ENCODE measurements at places on chromosomes 5 and 9. TPM values are rescaled to one million over a fixed set of nuclear protein-coding genes. Genes with fewer than 3 reads are reported as not detected.

The ZBED3 gene
- total RNA-seq: 132 TPM

The F12 gene
- total RNA-seq: not detected

The ANKRD18A gene
- total RNA-seq: 2.8 TPM

The FSTL4 gene
- not detected for total RNA-seq

DNA sequence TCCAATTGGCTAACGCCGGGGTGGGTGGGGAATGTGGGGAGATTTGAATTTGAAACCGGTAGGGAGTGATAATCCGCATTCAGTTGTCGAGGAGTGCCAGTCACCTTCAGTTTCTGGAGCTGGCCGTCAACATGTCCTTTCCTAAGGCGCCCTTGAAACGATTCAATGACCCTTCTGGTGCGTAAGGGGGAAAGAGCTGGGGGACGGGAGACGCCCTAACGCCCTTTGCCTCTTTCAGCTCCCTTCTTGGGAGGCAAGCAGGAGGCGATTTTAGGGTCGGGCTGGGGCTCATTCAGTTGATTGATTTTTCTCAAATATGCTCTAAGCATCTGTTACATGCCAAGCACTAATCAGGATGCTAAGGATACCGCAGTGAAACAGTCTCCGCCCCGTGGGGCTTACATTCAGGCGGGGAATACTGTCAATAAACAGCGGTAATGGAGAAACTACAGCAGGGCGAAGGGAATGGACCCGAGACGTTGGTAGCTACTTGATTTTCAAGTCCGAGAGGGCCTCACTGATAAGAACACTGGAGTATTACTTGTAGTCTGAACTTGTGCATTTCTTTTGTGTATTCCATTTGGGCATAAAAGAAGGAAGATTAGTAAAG lies at the start of gene HMMR:
Gene HMMR, plus strand, starts transcription at position 71 of the 610 bp plus-strand sequence. Its CDS starts 61 bp downstream, at position 132.
- H3K27ac ChIP-seq: peak within 1 kb of the TSS; percentile 96
- DNase-seq: no peak
- H3K36me3 ChIP-seq: peaks cover 6% of the 10 kb centered on the region
- no peaks in the 10 kb centered on the region for H3K27me3 ChIP-seq

DNA sequence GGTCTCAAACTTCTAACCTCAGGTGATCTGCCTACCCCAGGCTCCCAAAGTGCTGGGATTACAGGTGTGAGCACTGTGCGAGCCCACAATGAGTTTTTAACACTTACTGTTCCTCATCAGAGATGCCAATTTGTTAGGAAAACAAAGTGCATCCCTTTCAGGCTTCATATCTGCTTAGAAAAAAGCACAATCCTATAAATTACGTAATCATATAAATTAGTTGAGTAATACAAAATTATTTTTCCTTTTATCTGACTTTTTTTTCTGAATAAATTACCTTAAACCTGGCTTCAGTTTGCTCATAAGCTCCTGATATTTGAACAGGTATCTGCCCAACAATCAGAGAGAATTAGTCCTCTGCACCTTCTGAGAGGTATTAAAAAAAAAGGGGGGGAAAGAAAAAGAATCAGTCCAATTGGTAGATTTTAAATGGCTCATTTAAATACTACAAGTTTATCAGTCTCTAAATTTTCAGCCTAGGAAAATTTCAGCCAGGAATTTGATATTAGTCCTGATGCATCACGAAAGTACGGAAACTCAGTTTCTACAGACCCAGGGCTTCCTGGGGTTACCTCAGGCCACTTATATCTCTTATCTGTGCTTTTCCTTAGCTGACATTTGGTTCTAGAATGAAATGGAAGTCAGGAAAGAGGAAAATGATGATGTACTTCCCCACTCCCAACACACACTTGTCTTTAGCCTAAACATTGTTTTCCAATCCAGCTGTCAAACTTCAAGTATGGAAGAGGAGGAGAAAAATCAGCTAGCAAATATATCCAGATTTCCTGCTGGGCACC lies 26.8 kb downstream of the ITGA1 start:
- H3K36me3 ChIP-seq: no peaks in the 10 kb centered on the region
- no peak for DNase-seq
- H3K27me3 ChIP-seq: no peaks in the 10 kb centered on the region

- no peak for DNase-seq
- no peaks in the 10 kb centered on the region for H3K4me1 ChIP-seq
- H3K27me3 ChIP-seq: no peaks in the 10 kb centered on the region
- no peaks in the 10 kb centered on the region for H3K36me3 ChIP-seq
- no peak overlapping the region for H3K27ac ChIP-seq
Observed at GRCh38 chr5:73482383-73483136, 15.7 kb upstream of the BTF3 start.

DNA sequence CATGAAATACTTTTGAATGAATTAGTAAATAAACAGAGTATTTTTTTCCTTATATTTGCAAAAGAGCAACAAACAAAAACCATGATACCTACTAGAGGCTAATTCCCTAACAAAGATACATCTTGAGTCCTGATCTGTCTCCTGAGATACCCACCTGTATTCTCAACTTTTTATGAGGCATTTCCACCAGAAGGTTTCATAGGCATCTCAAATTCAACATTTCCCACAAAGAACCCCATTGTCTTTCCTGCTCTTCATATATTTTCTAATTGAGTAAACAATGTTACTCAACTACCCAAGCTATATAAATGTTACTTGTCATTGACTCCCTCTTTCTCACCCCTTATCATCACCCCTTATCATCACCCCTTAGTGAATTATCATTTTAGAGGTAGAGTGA lies 119.4 kb upstream of the RAI14 start:
- H3K27ac ChIP-seq: no peak overlapping the region
- no peak for DNase-seq
- H3K27me3 ChIP-seq: no peaks in the 10 kb centered on the region
- peaks cover 7% of the 10 kb centered on the region for H3K4me1 ChIP-seq
- H3K4me3 ChIP-seq: no peak overlapping the region
- no peaks in the 10 kb centered on the region for H3K36me3 ChIP-seq

GRCh38 chr5:41148448-41148847 lies 64.9 kb downstream of the C6 start:
- H3K36me3 ChIP-seq: no peaks in the 10 kb centered on the region
- no peaks in the 10 kb centered on the region for H3K27me3 ChIP-seq
- H3K4me1 ChIP-seq: peaks cover 9% of the 10 kb centered on the region

- H3K4me1 ChIP-seq: no peaks in the 10 kb centered on the region
- DNase-seq: no peak
- peaks cover 100% of the 10 kb centered on the region for H3K36me3 ChIP-seq
- no peak overlapping the region for H3K4me3 ChIP-seq
Observed at GRCh38 chr5:69261034-69261433, 26.3 kb downstream of the CDK7 start.

DNA sequence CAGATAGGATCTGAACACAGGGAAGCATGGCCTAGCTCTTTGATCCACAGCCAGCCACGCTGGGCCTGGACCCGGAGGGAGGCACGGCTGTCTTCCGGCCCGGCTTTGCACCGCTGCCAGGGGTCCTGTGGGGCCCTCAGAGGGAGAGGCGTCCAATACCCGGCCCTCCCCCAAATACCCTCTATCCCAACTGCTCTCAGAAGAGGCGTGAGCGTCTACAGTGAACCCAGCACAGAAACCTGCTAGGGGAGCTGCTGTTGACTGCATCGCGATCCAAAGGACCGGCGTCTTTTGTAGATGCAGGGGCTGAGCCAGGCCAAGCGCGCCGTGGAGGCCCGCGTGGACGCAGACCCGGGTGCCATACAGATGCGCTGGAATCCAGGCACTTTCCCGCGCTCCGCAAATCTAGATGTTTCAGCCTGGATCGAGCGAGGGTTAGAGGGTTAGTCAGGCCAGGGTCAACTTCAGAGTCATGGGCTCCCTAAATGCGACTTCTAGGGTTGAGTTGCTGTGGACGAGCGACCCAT lies 1.1 kb upstream of the TCF7 start:
- peaks cover 22% of the 10 kb centered on the region for H3K4me1 ChIP-seq
- H3K36me3 ChIP-seq: no peaks in the 10 kb centered on the region
- H3K27me3 ChIP-seq: no peaks in the 10 kb centered on the region
- H3K27ac ChIP-seq: no peak overlapping the region

GRCh38 chr5:172004824-172005237 lies 1.6 kb downstream of the FBXW11 start:
- DNase-seq: no peak
- H3K4me3 ChIP-seq: peak overlapping the region; percentile 91
- H3K27me3 ChIP-seq: no peaks in the 10 kb centered on the region
- H3K4me1 ChIP-seq: peaks cover 70% of the 10 kb centered on the region
- H3K27ac ChIP-seq: peak overlapping the region; percentile 98

- no peaks in the 10 kb centered on the region for H3K4me1 ChIP-seq
- no peak overlapping the region for H3K27ac ChIP-seq
- H3K27me3 ChIP-seq: no peaks in the 10 kb centered on the region
- DNase-seq: no peak
- H3K4me3 ChIP-seq: no peak overlapping the region
Observed at GRCh38 chr9:1939466-1939865, 75.7 kb upstream of the SMARCA2 start.

DNA sequence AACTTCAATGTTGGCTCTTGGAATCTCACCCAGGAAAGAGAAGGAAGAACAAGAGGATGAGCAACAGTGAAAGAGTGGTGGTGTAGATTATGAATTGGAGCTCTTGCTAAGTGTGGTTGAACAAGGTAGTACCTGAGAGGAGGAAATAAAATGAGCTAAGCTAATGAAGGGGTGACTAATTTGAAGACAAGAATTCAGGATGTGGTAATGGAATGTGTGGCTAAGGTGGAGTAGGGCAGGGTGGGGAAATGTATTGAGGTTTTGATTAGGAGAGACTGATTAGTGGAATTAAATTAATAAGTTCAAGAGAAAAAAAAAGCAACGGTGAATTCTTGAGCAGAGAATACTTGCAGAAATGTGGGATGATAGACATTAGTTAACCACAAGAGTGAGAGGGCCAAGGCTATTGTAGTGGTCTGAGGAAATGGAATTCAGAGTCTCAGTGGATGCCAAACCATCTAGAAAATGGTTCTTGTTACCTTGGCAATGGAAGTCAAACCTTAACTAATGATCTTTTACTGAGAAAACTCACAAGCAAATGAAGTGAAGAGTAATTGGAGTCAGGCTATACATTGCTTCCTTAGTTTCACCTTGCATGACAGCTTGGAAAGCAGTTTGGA lies 648.3 kb upstream of the ZNF608 start:
- DNase-seq: peak; percentile 41
- H3K27ac ChIP-seq: no peak overlapping the region
- H3K4me3 ChIP-seq: no peak overlapping the region
- H3K4me1 ChIP-seq: no peaks in the 10 kb centered on the region
- no peaks in the 10 kb centered on the region for H3K36me3 ChIP-seq
